ENCODE measurements at places on chromosomes 5 and 9.

- DNase-seq, result no peak
Observed at GRCh38 chr9:115777610-115778009, 376.0 kb upstream of the PAPPA start.

DNA sequence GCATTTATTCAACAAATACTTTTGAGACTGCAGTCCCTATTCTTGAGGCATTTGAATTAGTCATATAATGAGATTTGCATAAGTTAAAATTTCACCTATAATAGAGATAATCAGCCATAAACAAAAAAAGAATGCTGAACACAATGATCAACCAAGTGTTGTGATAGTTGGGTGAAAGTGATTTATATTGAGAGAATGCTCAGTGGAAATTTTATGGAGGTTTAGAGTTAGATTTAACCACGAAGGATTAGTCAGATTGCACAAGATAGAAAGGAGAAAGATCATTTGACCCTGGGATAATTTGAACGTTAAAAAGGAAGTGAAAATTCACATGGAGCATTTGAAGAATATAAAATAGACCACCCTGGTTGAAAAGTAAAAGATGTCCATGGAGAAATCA, 356.2 kb downstream of the NPR3 start:
- DNase-seq, result no peak

- DNase-seq, result peak; percentile 25
Observed at GRCh38 chr5:59188419-59189225, 605.7 kb downstream of the RAB3C start.

DNA sequence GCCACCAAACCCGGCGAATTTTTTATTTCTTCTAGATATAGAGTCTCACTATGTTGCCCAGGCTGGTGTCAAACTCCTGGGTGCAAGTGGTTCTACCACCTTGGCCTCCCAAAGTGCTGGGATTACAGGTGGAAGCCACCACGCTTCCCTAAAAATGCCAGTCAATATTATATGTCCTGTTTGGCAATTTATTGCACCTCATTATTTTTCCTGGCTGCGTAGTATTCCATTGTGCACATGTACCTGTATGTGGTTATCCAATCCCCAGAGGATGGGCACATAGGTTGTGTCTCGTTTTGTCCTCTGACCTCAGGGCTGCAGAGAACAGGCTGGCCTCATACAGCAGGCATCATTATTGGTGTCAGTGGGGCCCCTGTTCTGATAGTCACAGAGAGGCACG, 181.7 kb downstream of the C9orf50 start:
- DNase-seq, result no peak

DNA sequence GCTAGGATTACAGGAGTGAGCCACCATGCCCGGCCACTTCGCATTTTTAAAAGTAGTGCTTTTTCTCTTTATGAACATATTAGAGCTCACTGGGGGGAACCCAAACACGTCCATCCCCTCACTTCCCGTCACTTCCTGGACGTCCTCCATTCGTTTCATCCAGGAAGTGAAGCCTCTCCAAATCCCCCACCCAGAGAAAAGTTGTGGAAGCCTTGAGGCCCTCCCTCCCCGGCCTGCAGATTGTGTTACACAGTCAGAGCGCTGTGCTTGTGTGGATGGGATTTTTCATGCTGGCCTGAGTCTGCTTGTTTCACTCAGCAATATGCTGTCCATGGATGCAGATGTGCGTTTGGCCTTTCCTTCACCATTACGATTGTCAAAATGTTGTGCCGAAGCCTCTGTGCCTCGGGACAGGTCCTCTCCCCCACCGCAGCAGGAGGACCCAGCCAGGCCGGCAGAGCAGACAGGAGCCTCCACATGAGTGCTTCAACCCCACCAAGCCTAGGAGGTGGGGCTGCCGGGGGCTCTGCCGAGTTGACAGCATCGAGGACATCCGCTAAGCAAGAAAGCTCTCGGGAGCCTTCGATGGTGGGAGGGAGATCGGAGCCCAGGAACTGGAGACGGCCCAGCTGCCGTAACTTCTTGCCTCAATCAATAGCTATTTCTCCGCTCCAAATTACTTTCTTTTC, 121.6 kb upstream of the PPP1R26 start:
- DNase-seq, result no peak

- no peak for DNase-seq
Observed at GRCh38 chr5:112253478-112254250, 165.4 kb downstream of the EPB41L4A start.

DNA sequence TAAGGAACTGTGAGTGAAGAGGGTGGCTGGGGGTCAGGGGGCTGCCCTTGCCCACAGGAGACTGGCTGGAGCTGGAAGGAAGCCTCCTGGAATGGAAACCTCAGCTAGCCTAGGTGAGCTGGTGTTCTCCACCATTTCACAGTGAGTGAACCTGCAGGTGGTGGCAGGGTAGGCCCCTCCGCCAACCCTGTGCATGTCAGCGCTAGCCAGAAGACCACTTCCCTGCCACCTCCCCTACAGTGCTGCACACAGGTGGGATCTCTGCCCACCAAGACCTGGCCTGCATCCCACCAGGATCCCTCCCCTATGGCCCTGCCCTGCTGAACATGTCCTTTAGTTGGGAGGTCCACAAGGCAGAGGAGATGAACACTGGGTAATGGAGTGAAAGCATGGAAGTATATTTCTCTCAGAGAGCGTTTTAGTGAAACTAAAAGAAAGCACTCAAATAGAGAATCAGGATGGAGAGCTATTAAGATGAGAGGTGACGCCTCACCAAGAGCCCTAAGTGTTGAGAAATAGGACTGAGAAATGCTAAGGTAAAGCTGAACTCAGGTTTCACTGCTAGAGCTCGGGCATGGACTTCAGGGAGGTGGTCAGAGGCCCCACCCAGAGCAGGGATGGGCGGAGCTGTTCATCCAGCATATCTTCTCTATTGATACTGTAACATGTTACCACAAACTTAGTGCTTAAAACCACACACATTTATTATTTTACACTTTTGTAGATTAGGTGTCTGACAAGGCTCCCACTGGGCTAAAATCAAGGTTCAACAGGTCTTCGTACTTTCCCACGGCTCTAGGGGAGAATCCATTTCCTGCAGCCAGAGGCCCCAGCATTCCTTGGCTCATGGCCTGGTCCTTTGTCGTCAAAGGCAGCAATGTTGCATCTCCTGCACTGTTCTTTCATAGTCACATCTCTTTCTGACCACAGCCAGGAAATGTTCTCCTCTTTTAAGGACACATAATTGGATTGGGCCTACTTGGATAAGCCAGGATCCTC, 83.2 kb downstream of the DIRAS2 start:
- no peak for DNase-seq

DNA sequence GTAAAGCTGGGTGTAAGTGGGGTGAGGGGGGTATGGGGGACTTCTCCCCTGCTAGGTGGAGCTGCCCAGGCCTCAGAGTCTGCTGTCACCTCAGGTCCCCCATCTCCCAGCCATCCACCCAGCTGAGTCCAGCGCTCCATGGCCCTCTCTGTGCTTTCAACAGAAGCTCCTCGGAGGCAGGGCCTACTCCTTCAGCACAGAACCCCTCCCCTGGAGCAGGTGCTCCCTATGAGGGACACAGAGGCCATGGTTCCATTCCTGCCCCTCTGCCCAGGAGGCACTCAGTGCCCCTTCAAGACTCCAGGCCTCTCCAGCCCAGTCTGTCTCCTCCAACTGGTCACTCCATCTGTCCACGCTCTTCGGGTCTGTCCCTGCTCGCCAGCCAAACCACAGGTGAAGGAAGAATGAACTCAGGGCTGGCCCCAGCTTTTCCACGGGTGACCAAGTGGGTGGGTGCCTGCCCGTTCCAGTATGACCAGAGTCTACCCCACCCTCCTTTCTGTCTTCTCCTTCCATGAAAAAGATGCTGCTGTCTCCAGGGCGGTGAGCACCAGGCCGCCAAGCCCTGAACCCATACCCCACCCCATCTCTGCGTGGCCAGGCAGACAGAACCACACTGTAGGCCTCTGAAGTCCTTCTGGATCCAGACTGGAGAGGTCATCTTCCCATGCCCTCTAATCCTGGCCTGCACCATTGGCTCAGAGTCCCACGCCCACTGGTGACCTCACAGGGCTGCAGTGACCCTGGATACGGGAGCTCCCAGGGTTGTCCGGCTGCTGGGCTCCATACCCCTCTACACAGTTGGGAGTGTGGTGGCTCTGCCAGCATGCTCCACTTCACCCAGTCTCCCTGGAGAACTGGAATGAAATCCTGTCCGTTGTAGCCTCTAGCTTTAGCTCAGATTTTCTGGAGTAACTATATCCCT, 11.9 kb downstream of the GBGT1 start:
- DNase-seq, result no peak

DNA sequence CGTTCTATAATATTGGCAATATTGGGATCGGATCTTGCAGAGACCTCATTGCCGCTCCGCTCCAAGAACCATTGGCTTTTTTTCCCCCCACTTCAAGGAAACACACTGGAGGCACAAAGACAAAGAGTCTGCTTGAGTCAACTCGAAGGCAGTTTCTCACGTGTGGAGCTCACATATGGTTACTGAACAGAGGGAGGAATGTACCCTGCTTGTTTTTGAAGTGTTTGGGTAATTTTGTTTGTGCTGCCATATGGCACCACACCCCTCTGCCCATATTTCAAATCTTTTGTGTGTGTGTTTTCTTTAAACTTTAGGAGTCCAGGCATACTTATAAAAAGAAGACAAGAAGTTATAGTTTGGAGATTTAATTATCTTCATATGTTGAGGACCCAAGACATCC, 595.9 kb downstream of the DTWD2 start:
- DNase-seq, result no peak

DNA sequence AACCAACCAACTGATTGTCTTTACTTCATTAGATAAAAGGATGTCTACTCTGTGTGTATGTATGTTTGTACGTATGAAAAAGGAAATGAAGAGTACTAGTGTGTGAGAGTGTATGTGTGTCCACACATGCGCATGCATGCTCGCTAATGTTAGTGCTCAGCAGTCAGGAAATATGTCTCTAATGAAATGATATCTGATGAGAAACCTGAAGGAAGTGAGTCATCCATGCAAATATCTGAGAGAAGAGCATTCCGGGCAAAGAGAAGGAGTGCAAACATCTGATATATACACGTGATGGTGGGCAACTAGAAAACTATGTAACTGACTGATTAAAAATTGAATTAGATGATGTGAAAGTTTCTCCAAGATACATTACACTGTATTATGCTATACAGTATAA, 29.6 kb upstream of the UGCG start:
- DNase-seq, result no peak

GRCh38 chr5:131379723-131380122, 115.9 kb downstream of the CDC42SE2 start:
- DNase-seq, result peak; percentile 63

GRCh38 chr5:179762079-179762780, 29.6 kb downstream of the MAML1 start:
- DNase-seq, result no peak

DNA sequence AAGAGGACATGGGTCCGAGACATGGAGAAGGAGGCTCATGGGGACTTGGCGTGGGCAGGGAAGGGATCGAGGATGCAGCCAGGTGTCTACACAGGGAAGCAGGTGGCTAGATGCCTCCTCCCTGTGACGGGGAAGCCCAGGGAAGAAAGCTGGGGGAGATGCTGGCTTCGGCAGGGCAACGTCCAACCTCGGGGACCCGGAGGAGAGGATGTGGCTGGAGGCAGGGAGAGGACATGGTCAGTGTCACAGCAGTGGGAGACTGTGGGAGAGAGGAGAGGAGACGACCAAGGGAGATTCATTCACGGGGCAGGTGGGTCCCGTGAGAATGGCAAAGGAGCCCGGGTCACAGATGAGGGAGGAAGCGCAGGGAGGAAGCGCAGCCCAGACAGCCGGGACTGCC, 73.2 kb upstream of the PHYKPL start:
- no peak for DNase-seq

GRCh38 chr5:89055695-89056085, 172.7 kb upstream of the MEF2C start:
- no peak for DNase-seq

GRCh38 chr5:151077967-151078366, 2.9 kb downstream of the TNIP1 start:
- DNase-seq, result no peak

DNA sequence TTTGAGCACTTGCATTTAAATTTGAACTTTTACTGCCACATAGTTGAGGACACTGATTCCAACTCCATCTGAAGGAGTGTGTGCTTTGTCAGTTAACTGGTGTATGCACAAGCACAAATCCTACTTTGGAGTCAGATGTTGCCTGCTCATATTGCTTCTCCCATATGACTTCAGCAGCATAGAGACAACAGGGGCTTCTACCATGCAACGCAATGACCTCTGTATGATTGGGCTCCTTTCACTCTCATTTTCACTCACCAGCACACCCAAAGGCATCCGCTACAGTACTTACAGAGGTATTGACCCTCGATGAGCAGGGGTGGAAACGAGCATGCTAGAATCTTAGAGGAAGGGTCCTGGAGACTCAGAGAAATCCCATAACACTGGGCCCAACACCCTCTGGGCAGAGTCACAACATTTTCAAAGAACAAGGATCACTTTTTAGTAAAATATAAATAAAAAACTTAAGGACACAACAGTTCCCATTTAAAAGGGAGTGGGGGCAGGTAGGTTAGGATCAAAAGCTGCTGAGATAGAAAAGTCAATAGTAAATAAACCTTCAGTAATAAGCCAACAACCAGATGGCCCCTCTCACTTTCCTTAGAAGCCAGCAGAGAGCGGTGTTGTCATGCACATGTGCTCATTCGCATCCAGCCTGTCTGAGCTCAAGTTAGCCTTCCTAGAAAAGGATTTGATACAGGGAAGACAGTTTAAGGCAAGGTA, 203.8 kb downstream of the SNCAIP start:
- DNase-seq, result no peak

- DNase-seq, result no peak
Observed at GRCh38 chr5:180093651-180094382, 22.3 kb upstream of the RNF130 start.

- no peak for DNase-seq
Observed at GRCh38 chr9:113563826-113564497, 100.4 kb downstream of the RGS3 start.

GRCh38 chr9:93258419-93258817, 74.5 kb downstream of the WNK2 start:
- DNase-seq, result no peak

DNA sequence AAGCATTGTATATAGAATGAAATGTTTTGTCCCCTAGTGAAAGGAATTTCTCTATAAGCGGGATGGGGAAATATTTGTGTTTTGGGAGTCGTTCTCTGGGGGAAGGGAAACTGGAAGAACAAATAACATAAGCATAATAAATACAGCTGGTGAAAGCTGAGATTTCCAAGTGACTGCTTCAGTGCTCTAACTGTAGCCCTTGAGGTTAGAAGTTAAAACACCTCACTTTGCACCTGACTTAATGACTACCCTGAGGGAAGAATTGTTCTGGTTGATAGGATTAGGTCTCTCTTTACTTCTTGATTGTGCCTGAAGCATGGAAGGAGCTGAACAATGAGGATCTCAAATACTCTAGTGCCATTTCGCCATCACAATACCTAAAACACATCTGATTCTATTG, 307.4 kb downstream of the MAN2A1 start:
- DNase-seq, result no peak

DNA sequence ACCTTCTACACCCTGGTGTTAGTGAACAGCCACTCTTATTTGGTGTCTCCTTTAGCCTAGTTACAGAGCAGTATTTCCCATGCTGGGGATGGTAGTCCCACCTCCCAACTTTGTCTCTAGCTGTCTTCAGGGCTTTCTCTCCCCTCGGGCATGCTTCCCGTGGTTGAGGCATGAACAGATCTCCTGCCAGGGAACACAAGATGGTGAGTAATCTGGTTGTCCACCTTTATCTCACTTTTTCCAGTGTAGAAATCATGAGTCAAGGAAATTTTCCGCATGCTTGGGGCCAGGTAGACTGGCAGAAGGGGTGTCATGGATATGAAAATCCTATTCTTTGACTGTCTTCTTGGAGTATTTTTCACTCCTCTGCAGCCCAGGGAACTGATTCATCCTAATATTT, 532.9 kb downstream of the ANXA1 start:
- no peak for DNase-seq

GRCh38 chr5:148125641-148126040, 42.7 kb upstream of the SPINK14 start:
- no peak for DNase-seq
